Inflammatory macrophage (primary cell): ENCODE measurements at places on chromosomes 6 and 20.

DNA sequence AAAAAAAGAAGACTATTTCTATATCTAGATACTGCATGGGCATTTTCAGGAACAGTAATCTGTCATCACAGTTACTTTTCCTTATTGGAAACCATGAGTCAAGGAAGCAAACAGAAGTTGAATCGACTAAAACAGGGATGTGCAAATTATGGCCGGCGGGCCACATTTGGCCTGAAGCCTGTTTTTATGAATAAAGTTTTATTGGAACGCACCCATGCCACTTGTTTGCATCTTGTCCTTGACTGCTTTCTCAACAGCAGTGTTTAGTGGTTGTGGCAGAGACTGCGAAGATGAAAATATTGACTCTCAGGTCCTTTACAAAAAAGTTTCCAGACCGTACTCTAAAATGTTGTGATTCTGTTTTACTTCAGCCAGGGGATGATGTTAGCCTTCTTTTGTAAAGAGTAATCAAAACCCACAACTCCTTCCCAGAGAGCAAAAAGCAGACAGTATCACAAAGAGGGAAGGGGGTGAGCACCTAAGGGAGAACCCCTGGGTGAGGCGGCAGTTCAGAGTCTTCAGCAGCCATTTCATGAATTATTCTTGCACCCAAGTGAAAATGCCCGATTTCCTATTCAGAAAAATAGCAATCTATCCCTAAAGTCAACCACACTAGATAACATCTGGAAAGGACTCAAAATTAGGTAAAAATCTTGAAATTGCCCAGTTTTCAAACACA is 190.4 kb downstream of the MYLK4 start:
- no peak for DNase-seq

DNA sequence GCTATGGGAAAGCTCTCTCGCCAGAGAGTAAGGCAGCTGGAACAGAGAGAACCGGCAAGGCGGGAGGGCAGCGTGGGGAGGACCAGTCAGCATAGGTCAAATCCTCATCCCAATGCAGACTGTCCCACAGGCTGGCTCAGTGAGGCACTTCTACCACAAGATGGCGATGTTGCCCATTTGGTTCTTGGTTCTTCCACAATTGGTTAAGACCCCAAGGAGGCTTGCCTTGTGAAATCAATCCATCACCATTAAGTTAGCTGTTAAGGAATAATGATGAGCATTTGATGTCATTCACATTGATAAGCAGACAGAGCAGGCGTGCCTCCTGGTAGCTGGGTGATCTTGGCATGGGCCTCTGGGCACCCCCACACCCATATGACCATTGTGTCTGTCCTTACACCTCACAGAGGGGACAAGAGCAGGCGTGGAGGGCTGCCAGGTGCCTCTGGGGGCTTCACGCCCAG is 2.4 kb downstream of the CSTL1 start:
- DNase-seq = peak; percentile 76

GRCh38 chr6:26232306-26232939 is 132.6 kb upstream of the BTN3A2 start:
- DNase-seq = no peak

- peak; percentile 81 for DNase-seq
Observed at GRCh38 chr20:32332614-32333013, 25.5 kb upstream of the ASXL1 start.

GRCh38 chr20:41418739-41419293 is 52.2 kb upstream of the EMILIN3 start:
- DNase-seq = no peak

DNA sequence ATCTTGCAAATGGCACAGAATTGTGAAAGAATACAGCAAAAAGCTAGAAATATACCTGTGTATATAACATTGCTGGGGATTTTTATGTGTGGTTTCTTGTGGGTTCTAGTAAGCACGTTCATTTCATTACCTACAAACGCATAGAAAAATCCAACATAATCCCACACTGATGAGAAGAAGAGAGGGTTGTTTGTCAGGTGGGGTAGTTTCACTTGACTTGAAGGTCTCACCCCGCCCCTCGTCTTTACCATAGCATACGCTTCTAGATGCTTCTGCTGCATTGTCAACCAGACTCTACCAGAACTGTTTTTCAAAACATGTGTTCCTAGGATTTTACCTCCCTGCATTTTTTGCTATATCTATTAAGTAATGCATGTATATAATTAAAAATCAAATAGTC is 284.1 kb upstream of the TAB2 start:
- DNase-seq = no peak

DNA sequence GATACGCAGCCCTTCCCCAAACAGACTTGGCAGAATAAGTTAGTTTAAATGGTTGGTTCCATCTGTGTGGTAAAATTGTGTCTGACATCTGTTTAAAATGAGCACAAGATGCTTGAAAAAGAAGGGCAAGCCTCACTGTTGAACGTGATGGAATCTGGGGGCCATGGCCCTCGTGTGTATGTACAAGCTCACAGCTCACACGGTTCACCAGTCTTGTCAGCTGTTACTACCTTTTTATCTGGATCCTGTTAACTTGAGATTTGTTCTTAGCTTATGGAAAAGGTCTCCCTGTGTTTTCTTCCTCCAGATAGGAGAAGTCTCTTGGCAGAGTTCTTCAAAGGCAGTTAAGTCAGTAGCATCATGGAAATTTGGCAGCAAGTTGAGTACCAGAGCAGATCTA is 270.6 kb downstream of the KHDC1L start:
- no peak for DNase-seq

DNA sequence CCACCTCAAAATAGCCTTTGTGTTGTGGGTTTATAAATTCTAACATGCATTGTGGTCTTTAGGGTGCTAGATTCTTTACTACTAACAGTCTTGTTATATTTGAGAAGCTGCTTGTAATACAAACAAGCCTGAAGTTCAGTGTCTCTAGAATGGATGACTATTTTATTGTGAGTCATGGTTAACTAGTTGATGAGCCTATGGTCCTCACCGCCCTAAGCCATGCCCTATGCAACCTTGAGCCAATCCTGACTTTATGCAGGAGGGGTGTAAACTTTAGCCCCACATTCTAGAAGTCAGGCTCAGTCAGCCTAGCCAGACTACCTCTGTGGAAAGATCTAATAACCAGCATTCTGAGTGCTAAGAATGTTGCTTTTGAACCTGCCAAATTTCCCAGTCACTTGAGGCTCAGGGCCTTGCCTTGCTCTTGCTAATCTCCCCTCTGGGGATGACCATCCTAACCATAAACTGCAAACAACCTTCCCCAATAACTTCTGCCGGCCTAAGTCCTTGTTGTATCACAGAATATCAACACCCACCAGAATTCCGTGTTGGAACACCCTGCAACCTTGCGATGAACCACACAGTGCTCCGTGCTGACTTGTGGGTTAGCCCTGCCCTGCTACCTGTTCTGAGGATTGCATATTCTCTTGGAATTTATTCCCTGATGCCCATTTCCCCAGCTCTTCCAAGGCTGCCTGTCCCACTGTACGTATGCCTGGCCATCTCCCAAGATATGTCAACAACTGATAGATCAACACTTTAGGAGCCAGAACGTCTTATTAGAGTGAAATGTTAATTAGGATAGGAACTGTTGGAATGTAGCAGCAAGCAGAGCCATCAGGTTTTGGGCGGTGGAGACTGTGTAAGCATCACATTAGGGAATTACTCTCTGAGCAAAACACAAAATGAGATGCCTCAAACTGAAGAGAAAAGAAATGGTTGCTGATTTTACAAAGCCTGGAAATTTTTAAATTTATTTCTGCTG is 71.7 kb upstream of the CEP85L start:
- no peak for DNase-seq

GRCh38 chr6:29829766-29830165 is 2.1 kb downstream of the HLA-G start:
- DNase-seq = no peak

- peak; percentile 29 for DNase-seq
Observed at GRCh38 chr20:36604952-36605398, 604 bp upstream of the RAB5IF start.

DNA sequence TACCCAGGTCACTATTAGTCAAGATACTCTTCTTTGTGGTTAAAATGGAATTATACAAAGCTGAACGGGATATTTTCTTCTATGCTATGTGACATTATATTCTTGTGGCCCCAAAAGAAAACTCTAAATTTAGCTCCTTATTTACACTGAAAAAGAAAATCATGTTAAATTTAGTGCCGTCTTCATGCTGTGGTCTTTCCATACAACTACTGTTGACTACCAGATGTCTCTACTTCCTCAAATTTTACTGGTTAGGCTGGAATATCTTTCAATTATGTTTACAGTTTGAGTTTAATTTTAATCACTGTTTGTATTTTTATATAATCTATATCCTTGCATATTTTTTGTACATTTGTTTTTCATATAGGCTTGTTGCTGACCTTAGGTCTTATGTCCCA is 95.6 kb upstream of the FOXO3 start:
- no peak for DNase-seq

DNA sequence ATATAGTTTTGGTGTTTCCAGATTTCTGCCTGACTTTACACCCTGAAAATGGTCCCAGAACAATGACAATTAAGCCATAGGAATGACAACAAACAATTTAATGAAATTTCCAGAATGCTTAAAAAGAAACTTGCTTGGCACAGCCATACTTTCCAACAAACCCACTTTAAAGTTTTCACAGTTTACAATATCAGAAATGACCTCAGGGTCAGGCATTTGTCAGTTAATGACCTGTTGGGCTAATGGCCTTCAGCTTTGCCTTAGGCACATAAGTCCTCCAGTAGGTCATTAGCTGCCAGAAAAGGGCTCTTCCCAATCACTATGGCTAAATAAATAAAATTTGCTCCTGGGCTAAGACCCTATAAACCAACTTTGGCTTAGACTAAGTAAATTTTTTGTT is 144.6 kb upstream of the BEND3 start:
- DNase-seq = no peak
